Karpas-422 (cell line): ENCODE measurements at places on chromosomes 2 and 18.
A peak's percentile ranks its signal among the peaks of the same experiment; 100 is the strongest.

- no peak overlapping the region for H3K27ac ChIP-seq
- no peak overlapping the region for H3K4me3 ChIP-seq
- no peaks in the 10 kb centered on the region for H3K27me3 ChIP-seq
Observed at GRCh38 chr2:20624884-20625485, 25.9 kb downstream of the HS1BP3 start.

DNA sequence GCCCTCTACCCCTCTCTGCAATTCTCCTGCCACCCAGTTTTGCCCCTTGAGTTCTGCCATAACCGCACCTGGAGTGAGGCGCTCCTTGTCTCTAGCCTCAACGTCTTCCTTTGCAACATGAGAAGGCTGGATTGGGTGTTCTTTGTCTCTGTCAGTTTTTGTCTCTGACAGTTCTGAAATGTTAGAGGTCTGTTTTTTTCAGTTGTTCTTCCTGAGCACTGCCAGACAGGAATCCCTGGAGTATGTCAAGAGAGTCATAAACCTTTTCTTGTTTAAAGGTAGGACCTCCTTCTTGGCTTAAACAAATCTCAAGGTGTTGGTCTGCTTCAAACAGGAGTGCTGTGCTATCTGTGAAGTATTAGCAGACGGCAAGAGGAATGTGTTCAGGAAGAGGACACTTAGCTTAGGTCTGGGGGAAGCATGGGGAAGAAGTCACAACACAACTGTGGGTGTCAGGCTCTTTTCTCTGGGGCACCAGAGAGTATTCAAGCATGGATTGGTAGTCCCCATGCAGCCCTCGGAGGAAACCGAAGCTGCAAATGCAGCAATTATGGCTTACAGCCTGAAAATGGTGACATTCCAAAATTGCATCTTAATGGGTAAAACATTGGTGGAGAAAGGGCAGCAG lies 32.3 kb downstream of the AFF3 start:
- no peaks in the 10 kb centered on the region for H3K27me3 ChIP-seq
- H3K4me3 ChIP-seq: 0 out of 2 replicates have a peak overlapping the region, but pooled peaks have one; percentile 13
- peak overlapping the region; percentile 62 for H3K27ac ChIP-seq
- H3K4me1 ChIP-seq: peaks cover 93% of the 10 kb centered on the region
- no peak for DNase-seq

DNA sequence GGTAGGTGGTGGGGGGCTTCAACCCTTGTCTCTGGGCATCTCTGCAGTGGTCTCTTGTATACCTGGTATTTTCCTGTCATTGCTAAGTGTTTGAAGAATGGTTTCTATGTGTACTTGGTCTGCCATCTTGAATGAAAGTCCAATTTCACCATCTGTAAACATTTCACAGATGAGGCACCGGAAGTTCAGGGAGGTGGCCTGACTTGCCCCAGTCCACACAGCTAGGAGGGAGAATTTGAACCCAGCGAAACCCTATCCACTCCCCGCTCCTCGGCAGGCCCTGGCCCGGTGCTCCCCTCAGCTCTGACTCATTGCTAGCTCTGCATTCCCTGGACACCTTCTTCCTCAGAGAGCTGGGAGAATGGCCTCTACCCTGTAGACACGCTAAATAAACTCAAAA lies 30.5 kb downstream of the ZAP70 start:
- no peaks in the 10 kb centered on the region for H3K36me3 ChIP-seq
- no peaks in the 10 kb centered on the region for H3K27me3 ChIP-seq
- DNase-seq: no peak
- no peak overlapping the region for H3K4me3 ChIP-seq

DNA sequence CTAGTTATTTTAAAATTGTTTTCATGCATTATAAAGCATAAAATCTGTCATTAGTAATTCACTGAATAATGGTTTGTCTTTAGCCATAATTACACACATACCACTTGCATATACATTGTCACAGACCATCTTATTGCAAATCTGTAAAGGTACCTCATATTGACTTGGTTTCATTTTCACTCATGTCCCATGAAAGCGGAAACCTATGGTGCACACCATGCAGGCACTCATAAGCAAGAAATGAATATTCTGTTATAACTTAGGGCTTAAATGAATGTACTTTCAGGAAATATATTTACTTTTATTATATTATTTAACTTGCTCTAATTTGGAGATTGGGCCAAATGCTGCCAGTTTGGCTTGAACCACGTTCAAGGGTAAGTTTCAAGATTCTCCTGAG lies 29.2 kb upstream of the STK17B start:
- H3K36me3 ChIP-seq: no peaks in the 10 kb centered on the region
- no peak overlapping the region for H3K4me3 ChIP-seq
- H3K27me3 ChIP-seq: no peaks in the 10 kb centered on the region

DNA sequence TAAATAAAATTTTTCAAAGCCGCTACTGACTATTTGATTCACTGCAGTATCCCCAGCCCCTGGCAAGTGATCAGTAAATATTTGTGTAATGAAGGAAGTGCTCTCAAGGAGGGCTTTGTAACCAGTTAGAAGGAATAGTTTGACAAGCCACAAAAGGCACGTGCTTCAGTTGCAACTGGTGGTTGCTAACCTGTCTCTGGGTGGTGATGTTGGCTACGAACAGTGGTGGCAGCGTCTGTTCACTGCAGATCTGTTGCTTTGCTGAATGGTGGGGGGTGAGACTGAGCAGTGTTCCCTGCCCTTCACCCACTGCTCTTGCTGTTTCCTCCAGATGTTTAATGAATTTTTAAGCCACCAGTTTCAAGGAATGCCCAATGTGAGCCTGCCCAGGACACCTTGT lies 73.9 kb upstream of the SIX2 start:
- no peak overlapping the region for H3K27ac ChIP-seq
- no peak for DNase-seq
- H3K4me3 ChIP-seq: no peak overlapping the region
- no peaks in the 10 kb centered on the region for H3K27me3 ChIP-seq
- no peaks in the 10 kb centered on the region for H3K36me3 ChIP-seq

- DNase-seq: no peak
- H3K27me3 ChIP-seq: no peaks in the 10 kb centered on the region
- H3K27ac ChIP-seq: no peak overlapping the region
- peaks cover 13% of the 10 kb centered on the region for H3K4me1 ChIP-seq
- H3K36me3 ChIP-seq: peaks cover 44% of the 10 kb centered on the region; the same call in 1 of the 2 replicates
Observed at GRCh38 chr2:237096201-237096600, 10.5 kb downstream of the COPS8 start.

- H3K4me1 ChIP-seq: no peaks in the 10 kb centered on the region
- no peak overlapping the region for H3K27ac ChIP-seq
- no peak overlapping the region for H3K4me3 ChIP-seq
- H3K36me3 ChIP-seq: no peaks in the 10 kb centered on the region
- peak; percentile 29 for DNase-seq
Observed at GRCh38 chr2:134611316-134611715, 107.5 kb downstream of the TMEM163 start.

DNA sequence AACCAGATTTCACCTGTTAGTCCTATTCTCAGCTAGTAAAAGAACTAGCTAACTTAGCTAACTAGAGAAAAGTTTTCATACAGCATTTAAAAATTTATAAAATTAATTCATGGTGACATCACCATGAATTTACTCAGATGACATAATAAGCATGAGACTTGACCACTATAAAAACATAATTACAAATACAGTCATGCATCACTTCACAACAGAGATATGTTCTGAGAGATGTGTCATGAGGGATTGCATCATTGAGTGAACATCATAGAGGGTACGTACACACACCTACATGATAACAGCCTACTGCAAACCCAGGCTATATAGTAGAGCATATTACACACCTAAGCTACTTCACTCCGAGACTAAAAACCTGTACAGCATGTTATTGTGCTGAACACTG lies 481.3 kb upstream of the CHAC2 start:
- no peak overlapping the region for H3K27ac ChIP-seq
- no peaks in the 10 kb centered on the region for H3K36me3 ChIP-seq
- no peaks in the 10 kb centered on the region for H3K27me3 ChIP-seq
- no peaks in the 10 kb centered on the region for H3K4me1 ChIP-seq
- H3K4me3 ChIP-seq: no peak overlapping the region

GRCh38 chr2:110858993-110859701 lies 126.8 kb downstream of the ACOXL start:
- H3K27me3 ChIP-seq: 0 out of 2 replicates have a peak, but pooled peaks cover 4% of the 10 kb centered on the region
- no peak for DNase-seq
- peak overlapping the region; percentile 56 for H3K4me3 ChIP-seq
- no peaks in the 10 kb centered on the region for H3K36me3 ChIP-seq
- H3K27ac ChIP-seq: peak overlapping the region; percentile 55
- H3K4me1 ChIP-seq: peaks cover 28% of the 10 kb centered on the region

GRCh38 chr18:63309422-63309821 lies 10.1 kb downstream of the BCL2 start:
- H3K4me3 ChIP-seq: no peak overlapping the region
- peak; percentile 51 for DNase-seq
- no peaks in the 10 kb centered on the region for H3K27me3 ChIP-seq
- H3K36me3 ChIP-seq: peaks cover 52% of the 10 kb centered on the region; the same call in 1 of the 2 replicates

DNA sequence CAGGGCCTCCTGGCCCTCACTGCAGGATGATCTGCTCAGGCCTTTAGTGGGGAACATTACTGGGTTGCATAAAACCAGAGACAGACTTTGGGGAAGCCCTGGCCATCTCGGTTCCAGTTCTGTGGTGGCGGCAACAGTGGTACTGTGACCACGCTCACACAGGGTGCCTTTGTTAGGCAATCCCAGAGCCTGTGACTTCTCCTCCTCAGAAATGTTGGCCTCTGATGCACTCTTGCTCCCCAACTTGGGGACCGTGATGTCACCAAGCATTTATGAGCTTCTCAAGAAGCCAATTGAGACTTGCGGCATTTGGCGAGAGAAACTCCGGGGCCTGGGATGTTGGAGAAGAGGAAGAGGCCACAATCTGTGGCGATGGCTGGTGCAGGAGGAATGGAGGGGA lies 80.9 kb upstream of the PKDCC start:
- no peaks in the 10 kb centered on the region for H3K4me1 ChIP-seq
- no peaks in the 10 kb centered on the region for H3K36me3 ChIP-seq
- no peaks in the 10 kb centered on the region for H3K27me3 ChIP-seq
- H3K27ac ChIP-seq: no peak overlapping the region

- H3K27ac ChIP-seq: no peak overlapping the region
- H3K4me1 ChIP-seq: no peaks in the 10 kb centered on the region
- no peaks in the 10 kb centered on the region for H3K27me3 ChIP-seq
Observed at GRCh38 chr2:88913280-88913679, 221.8 kb downstream of the RPIA start.

DNA sequence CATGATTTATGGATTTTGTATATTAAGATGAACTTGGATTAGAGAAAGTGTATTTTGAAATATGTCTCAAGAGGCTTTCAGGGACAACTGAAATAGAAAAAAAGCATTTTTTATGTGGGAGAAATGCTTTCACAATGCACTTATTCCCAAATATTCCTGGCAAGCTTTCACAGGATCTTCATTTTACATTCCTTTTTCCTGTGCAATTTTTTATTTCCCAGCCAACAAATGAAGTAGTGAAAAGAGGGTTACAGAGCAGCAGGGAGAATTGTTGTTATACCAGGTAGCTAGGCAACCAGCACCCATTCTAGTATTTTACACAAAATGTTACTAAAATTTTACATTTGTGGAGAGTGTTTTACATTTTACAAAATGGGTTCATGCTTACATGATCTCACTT lies 167.0 kb upstream of the RPRM start:
- no peak for DNase-seq
- H3K27ac ChIP-seq: no peak overlapping the region
- no peaks in the 10 kb centered on the region for H3K36me3 ChIP-seq
- no peaks in the 10 kb centered on the region for H3K27me3 ChIP-seq
- no peaks in the 10 kb centered on the region for H3K4me1 ChIP-seq

DNA sequence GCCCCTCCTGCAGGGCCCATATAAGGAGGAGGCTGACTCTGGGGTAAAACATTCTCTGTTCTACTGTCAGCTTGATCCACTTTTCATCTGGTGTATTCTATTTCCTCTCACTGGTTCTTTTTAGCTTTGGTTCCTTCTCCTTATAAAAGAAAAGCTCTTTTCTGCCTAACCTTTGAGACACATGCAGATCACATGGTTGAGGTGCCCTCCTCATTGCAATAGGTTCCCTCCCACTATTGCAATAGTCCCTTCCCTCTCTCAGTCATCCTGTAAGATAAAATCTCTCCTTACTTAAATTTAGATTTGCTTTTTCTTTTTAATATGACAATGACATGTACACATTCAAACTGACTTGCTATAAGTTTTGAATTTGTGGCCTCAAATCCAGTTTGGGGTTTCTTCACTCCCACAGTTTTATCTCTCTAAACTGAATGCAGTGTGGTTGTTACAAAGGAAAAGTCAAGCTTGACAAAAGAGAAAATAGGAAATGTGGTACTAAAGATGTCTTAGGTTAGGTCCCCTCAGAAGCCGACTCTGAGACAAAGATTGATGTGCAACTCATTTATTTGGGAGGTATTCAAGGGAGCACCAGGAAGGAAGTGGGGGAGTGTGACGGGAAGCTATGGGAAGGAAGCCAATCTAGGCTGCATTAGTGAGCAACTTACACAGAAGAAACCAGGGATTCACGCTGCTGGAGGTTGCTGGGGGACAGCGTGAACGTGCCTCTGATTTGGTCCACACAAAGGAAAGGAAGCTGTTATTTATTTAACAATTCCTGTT lies 127.6 kb upstream of the LINC00305 start:
- H3K4me3 ChIP-seq: no peak overlapping the region
- no peak for DNase-seq
- no peaks in the 10 kb centered on the region for H3K4me1 ChIP-seq
- no peak overlapping the region for H3K27ac ChIP-seq
- H3K36me3 ChIP-seq: no peaks in the 10 kb centered on the region

DNA sequence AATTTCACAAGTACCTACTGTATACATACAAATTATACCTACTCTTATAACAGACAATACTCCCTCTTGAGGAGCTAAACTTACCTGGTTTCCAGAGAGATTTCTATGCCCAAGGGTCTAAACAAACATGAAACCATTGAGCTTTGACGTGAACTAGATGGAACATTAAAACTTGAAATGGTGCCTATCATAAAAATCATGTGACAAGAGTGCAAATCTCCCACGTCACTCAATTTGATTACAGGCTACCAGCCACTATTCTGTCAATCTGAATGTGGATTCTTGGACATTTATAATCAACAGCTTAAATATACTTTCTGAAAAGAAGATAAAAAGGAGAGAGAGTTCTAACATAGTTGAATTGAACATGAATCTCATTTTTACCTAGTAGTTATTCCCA lies 297.1 kb upstream of the SESTD1 start:
- H3K27ac ChIP-seq: no peak overlapping the region
- H3K4me3 ChIP-seq: no peak overlapping the region
- no peak for DNase-seq
- H3K27me3 ChIP-seq: no peaks in the 10 kb centered on the region
- H3K36me3 ChIP-seq: no peaks in the 10 kb centered on the region

DNA sequence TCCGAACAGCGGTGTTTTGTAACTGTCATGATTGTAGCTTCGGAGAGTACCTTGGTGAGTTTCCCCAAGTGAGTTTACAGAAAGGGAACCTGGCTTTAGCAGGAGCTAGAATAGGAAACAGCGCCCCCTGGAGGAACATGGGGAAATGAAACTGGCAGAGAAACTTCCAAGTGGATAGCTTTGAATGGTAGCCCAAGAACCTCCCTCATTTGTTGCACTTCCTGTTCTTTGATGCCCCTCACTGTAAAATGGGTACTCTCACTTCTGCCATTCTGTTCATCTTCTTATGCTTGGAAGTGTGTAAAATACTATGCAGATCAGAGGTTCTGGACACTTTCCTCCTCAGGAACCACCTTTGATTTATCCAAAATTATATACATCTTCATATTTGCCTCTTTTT lies 36.2 kb downstream of the CHST10 start:
- no peak overlapping the region for H3K27ac ChIP-seq
- H3K4me1 ChIP-seq: peaks cover 8% of the 10 kb centered on the region
- H3K36me3 ChIP-seq: no peaks in the 10 kb centered on the region
- DNase-seq: peak; percentile 97
- no peak overlapping the region for H3K4me3 ChIP-seq

GRCh38 chr2:19911808-19912509 lies 10.2 kb upstream of the TTC32 start:
- DNase-seq: no peak
- no peaks in the 10 kb centered on the region for H3K4me1 ChIP-seq
- H3K27ac ChIP-seq: no peak overlapping the region
- peaks cover 7% of the 10 kb centered on the region; the same call in 1 of the 2 replicates for H3K36me3 ChIP-seq
- no peaks in the 10 kb centered on the region for H3K27me3 ChIP-seq
